ENCODE measurements at places on chromosomes 13 and 19. TPM values are rescaled to one million over a fixed set of nuclear protein-coding genes. Genes with fewer than 3 reads are reported as not detected.

Gene LSM14A
- 112 TPM for total RNA-seq

Gene SYCN
- not detected for total RNA-seq

Gene MEIS3
- total RNA-seq: 0.26 TPM

Gene SLC10A2
- total RNA-seq: not detected

- no peaks in the 10 kb centered on the region for H3K4me1 ChIP-seq
- DNase-seq: no peak
- H3K27me3 ChIP-seq: peaks cover 18% of the 10 kb centered on the region
- H3K4me3 ChIP-seq: no peak overlapping the region
- H3K36me3 ChIP-seq: no peaks in the 10 kb centered on the region
Measured at GRCh38 chr13:72692884-72693514, 34.4 kb downstream of the MZT1 start.

- H3K36me3 ChIP-seq: no peaks in the 10 kb centered on the region
- no peak overlapping the region for H3K27ac ChIP-seq
- peaks cover 8% of the 10 kb centered on the region for H3K4me1 ChIP-seq
- H3K27me3 ChIP-seq: no peaks in the 10 kb centered on the region
Measured at GRCh38 chr19:46881092-46881491, 20.3 kb downstream of the ARHGAP35 start.

DNA sequence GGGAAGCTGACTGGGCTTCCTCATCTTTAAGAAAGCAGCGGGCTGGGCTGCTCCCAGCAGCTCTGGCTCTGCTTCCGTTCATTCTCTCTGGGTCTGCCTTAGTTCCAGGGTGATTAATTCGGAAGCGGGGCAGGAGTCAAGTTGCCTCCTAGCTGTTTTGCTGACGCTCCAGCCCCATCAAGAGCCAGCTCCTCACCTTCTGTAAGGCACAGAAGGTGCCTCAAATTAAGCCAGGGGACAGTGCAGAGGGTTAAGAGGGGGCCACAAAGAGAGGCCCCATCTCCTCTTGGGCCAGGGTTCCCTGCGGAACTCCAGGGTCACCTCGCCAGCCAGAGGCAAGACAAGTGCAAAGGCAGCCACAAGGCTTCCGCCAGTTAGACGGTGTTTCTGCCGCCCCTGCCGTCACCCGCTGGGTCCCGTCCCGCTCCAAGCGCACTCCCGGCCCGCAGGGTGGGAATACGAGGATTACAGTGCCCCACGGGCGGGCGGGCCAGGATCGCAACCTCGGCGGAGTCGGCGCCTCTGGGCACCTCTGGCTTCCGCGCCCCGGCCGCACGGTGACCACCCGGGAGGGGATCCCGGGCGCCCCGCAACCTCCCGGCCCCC, 508 bp downstream of the SLC15A1 start:
- no peak overlapping the region for H3K27ac ChIP-seq
- peaks cover 7% of the 10 kb centered on the region for H3K36me3 ChIP-seq
- peak overlapping the region; percentile 50 for H3K4me3 ChIP-seq
- DNase-seq: no peak
- H3K27me3 ChIP-seq: peaks cover 54% of the 10 kb centered on the region

DNA sequence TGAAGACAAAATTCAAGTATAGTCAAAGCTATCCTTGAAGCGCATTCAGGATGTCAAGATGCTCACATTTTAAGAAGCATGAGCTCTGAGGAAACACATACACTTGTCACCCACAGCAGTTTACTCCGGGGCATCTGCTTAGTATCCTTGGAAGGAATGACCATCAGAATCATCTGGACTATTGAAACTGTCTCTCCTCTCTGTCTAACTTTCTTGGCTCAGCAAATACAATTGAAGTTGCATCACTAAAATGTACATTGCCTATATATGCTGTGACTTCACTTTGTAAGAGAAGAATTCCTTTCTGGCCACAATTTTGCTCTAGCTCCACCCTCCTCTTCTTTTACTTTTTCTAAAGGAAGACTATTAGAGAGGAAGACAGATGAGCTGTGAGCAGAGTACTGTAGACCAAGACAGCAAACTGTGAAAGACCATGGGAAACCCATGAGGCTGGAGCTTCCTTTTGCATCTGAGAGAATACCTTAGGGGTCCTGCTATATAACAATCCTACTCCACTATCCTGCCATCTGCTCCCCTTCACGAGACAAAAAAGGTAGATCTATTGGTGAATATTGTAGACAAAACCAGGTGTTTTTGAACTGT, 906.3 kb downstream of the PCDH9 start:
- no peak overlapping the region for H3K4me3 ChIP-seq
- H3K27me3 ChIP-seq: no peaks in the 10 kb centered on the region
- no peaks in the 10 kb centered on the region for H3K36me3 ChIP-seq
- no peak overlapping the region for H3K27ac ChIP-seq
- H3K4me1 ChIP-seq: no peaks in the 10 kb centered on the region

- no peaks in the 10 kb centered on the region for H3K36me3 ChIP-seq
- no peak overlapping the region for H3K4me3 ChIP-seq
- peaks cover 9% of the 10 kb centered on the region for H3K27me3 ChIP-seq
- no peak for DNase-seq
Measured at GRCh38 chr19:55766466-55766865, 2.5 kb upstream of the RFPL4AL1 start.

DNA sequence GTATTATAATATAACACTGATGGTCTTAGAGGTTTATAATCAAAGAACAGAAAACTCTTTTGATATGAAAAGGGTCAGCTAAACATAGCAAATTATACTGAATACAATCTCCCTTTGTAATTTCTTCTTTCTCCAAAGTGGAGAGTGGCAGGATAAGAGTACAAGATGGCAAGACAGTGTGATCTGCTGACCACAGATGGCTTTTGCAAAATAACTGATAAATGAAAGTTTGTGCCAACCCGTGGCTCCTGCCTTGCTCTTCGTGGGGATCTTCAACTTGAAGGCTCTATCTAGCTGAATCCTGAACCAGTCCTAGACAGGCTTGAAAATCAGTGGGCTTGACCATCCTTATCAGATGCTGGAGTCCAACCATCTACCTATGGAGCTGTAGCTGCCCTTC, 185.7 kb downstream of the VWA8 start:
- H3K4me3 ChIP-seq: no peak overlapping the region
- H3K36me3 ChIP-seq: no peaks in the 10 kb centered on the region
- H3K4me1 ChIP-seq: no peaks in the 10 kb centered on the region
- H3K27ac ChIP-seq: no peak overlapping the region
- DNase-seq: no peak

DNA sequence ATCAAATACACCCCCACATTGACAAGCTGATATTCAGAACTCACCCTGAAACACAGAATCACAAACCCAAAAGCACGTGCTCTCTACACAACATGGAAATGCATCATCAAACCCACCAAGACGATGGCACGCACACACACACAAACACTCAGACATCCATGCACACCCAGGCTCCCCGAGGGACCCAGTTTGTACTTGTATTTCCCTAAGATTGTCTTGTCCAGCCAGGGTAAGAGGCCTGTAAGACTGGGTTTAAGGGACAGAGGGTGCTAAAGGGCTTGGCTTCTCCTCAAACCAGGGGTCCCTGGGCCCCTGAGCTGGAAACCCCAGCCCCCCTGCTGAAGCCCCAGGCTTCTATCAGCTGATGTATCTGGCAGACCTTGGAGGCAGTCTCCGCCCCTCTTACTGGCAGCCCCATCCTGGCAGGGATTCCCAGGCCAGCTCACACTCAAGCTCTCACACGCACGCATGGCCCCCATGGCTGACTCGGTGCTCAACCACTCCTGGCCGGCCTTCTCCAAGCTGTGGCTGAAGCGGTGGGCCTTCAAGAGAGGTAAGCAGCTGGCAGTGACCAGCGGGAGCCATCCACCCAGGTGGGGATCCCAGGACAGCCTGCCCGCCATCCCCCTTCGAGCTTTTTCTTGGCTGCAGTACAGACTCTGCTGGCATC, 6.5 kb downstream of the ARHGEF18 start:
- H3K4me3 ChIP-seq: no peak overlapping the region
- H3K27ac ChIP-seq: peak overlapping the region; percentile 79
- no peaks in the 10 kb centered on the region for H3K27me3 ChIP-seq
- peaks cover 48% of the 10 kb centered on the region for H3K4me1 ChIP-seq
- H3K36me3 ChIP-seq: peaks cover 17% of the 10 kb centered on the region

DNA sequence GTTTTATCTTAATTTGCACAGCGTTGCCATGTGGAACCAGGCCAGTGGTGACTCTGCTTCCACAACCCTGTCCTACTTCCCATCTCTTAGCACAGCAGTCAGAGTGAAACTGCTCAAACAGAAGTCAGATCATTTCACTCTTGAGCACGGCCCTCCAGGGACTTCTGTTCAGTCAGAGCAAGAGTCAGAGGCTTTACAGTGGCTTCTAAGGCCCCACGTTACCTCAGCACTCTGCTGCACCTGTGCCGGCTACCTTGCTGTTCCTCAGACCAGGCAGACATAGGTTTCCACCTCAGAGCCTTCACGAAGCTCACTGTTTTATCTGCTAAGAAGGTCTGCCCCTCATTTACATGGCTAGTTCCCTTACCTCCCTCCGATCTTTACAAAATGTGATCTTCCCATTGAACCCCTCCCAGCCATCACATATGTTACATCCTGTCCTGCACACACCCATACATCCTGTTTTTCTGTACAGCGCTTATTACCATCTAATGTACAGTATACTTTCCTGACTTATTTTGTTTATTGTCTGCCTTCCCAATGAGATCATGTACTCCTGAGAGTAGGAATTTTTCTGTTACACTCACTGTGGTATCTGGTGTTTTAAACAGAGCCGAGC, 41.6 kb downstream of the TM9SF2 start:
- H3K27me3 ChIP-seq: no peaks in the 10 kb centered on the region
- DNase-seq: peak; percentile 67
- peak overlapping the region; percentile 59 for H3K27ac ChIP-seq
- H3K4me1 ChIP-seq: peaks cover 38% of the 10 kb centered on the region
- H3K36me3 ChIP-seq: peaks cover 15% of the 10 kb centered on the region

GRCh38 chr19:45247136-45247535, 1.9 kb upstream of the EXOC3L2 start:
- no peak overlapping the region for H3K4me3 ChIP-seq
- DNase-seq: no peak
- no peak overlapping the region for H3K27ac ChIP-seq
- no peaks in the 10 kb centered on the region for H3K36me3 ChIP-seq
- H3K27me3 ChIP-seq: peaks cover 15% of the 10 kb centered on the region

- no peaks in the 10 kb centered on the region for H3K27me3 ChIP-seq
- no peak overlapping the region for H3K27ac ChIP-seq
Measured at GRCh38 chr19:28520998-28521568, 691.9 kb downstream of the UQCRFS1 start.

GRCh38 chr13:93305886-93306285, 79.3 kb downstream of the GPC6 start:
- no peak overlapping the region for H3K4me3 ChIP-seq
- H3K27ac ChIP-seq: no peak overlapping the region
- no peak for DNase-seq

GRCh38 chr19:42540071-42540553, 11.8 kb upstream of the CEACAM1 start:
- no peak overlapping the region for H3K4me3 ChIP-seq
- no peak for DNase-seq
- no peaks in the 10 kb centered on the region for H3K36me3 ChIP-seq

DNA sequence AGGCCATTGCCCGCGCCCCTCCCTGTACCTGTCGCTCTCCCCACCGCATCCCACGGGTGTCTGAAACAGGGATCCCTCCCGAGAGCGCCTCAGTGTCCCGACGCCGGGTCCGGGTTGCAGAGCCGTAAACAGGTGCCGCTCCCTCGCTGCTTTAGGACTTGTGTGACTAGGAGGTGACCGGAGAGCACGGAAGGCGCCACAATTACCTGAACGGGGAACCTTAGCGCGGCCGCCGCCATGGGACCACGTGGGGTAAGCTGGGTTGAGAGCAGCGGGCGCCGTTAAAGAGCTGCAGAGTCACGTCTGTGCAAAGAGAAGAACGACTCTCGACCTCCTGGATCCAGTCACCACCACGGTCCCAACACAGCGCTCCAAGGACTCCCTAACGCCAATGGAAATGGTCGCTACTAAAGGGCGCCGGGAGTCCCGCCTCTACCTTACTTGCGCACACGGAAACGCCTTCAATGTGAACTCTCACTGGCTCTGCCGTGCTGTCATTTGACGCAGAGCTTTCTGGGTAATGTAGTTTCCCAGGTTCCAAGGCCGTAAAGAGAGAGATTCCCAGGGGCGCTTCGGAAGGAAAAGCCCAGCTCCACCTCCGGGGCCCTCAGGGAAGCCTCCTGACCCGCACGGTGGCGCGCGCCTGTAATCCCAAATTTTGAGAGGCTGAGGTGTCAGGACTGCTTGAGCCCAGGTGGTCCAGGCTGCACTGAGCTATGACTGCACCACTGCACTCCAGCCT, at the start of gene ZNF552:
ZNF552 (minus strand) TSS at position 409 of the 742 bp plus-strand sequence; CDS start at position 239, 170 bp downstream.
- peak within 1 kb of the TSS; percentile 96 for H3K27ac ChIP-seq
- DNase-seq: peak; percentile 79
- peaks cover 12% of the 10 kb centered on the region for H3K36me3 ChIP-seq
- no peaks in the 10 kb centered on the region for H3K27me3 ChIP-seq
- peaks cover 61% of the 10 kb centered on the region for H3K4me1 ChIP-seq

GRCh38 chr13:32067149-32067961, 35.8 kb downstream of the FRY start:
- no peaks in the 10 kb centered on the region for H3K4me1 ChIP-seq
- no peaks in the 10 kb centered on the region for H3K27me3 ChIP-seq
- no peaks in the 10 kb centered on the region for H3K36me3 ChIP-seq
- no peak overlapping the region for H3K27ac ChIP-seq
- H3K4me3 ChIP-seq: no peak overlapping the region

DNA sequence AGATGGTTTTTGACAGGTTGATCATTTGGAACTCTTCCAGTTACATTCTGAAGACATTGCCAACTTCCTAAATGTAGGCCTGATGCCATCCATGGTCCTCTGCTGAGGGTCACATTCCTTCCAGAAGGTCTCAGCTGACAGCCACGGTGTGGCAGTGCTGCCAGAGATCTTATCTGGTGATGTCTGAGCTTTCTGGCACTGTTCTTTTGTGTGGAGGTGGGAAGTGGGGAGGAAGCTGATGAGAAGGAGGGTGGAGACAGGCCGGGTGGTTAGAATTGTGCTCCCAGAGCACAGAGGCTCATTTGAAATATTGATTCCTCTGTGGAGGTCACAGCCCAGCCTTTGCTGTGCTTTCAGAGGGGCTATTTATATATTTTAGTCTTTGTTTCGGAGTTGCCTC, 16.1 kb upstream of the MTIF3 start:
- H3K27me3 ChIP-seq: no peaks in the 10 kb centered on the region
- peaks cover 4% of the 10 kb centered on the region for H3K4me1 ChIP-seq
- no peak overlapping the region for H3K27ac ChIP-seq
- DNase-seq: no peak

- peaks cover 43% of the 10 kb centered on the region for H3K4me1 ChIP-seq
- no peak for DNase-seq
- H3K36me3 ChIP-seq: no peaks in the 10 kb centered on the region
- H3K27me3 ChIP-seq: no peaks in the 10 kb centered on the region
Measured at GRCh38 chr19:12773571-12773970, 1.8 kb downstream of the HOOK2 start.
